Neural progenitor cell (in vitro differentiated cells): ENCODE measurements at places on chromosomes 2 and 18. TPM values are rescaled to one million over a fixed set of nuclear protein-coding genes. Genes with fewer than 3 reads are reported as not detected.

Gene POLR1B
- 20.1 and 20.5 TPM in 2 replicates for total RNA-seq

GRCh38 chr18:33957707-33958106 lies 267.0 kb downstream of the NOL4 start:
- no peak for DNase-seq

- DNase-seq = no peak
Measured at GRCh38 chr2:105872830-105873229, 128.1 kb downstream of the NCK2 start.

DNA sequence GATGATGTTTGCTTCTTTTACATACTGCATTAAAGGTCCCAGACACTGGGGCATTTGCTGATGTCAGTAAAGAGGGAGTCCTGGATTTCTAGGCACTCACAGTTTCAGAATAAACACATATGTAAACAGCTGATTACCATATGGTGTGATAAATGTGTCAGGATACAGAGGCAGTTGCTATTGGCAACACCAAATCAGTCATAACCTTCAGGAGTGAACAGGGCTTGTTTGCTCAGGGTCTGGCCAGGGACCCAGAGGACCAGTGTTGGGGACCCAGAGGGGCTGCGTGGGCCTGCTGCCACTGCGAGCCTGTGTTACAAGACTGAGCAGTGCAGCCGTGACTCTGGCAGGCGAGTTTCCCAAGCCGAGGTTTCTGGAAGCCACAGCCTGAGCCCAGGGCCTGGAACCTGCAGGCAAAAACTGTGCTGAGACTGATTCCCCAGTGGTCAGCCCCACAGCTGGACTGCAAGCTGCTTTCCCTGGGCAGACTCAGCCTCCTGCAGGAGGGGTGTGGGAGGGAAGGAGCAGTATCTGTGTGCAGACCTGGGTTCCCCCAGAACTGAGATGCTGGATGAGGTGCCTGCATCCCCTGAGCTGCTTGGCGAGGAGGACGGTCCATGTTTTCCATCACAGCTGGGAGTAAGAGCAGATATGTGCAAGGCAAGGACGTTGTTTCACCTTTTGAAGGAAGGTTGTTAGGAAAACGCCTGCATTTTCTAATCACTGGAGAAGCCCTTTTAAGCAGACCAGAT lies 23.6 kb downstream of the ASAP2 start:
- DNase-seq = no peak

Gene EFHD1
- total RNA-seq = 5.9 and 7.0 TPM in 2 replicates

DNA sequence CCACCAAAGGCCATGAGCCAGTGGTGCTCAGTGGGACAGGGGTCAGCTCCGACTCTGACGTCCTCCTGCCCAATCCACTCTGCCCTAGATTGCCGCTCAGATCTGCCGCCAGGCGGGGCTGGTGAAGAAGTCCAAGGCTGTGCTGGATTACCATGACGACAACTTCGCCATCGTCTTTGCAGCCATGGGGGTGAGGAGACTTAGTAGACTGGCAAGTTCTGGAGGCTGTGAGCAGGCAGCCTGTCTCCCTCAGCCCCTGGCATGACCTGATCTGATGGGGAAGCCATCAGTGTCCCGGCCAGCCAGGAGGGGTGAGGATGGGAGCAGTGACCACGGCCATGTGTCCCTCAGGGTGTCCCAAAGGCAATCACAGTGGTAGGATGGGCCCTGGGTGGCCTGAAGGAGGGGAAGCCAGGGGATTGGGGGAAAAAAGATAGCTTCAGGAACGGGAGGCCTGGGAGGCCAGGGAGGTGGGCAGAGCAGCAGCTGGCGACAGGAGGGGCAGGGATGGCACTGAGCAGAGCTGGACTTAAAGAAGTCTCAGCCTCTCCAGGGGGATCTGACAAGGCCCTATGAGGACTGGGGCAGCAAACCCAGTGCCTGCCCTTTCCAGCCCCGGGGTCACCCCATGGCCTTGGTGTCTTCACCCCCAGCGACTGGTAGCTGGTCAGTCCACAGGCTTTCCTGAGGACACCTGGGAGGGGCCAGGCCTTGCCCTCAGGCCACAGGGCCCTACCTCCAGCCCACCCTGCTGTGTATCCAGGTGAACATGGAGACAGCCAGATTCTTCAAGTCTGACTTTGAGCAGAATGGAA lies 17.4 kb upstream of the ANKRD53 start:
- no peak for DNase-seq

- no peak for DNase-seq
Measured at GRCh38 chr2:166321076-166321475, 54.7 kb downstream of the SCN9A start.

Gene TMEM178A
- 11.8 and 19.2 TPM in 2 replicates for total RNA-seq

- DNase-seq = no peak
Measured at GRCh38 chr2:20999906-21000645, 43.8 kb downstream of the APOB start.

DNA sequence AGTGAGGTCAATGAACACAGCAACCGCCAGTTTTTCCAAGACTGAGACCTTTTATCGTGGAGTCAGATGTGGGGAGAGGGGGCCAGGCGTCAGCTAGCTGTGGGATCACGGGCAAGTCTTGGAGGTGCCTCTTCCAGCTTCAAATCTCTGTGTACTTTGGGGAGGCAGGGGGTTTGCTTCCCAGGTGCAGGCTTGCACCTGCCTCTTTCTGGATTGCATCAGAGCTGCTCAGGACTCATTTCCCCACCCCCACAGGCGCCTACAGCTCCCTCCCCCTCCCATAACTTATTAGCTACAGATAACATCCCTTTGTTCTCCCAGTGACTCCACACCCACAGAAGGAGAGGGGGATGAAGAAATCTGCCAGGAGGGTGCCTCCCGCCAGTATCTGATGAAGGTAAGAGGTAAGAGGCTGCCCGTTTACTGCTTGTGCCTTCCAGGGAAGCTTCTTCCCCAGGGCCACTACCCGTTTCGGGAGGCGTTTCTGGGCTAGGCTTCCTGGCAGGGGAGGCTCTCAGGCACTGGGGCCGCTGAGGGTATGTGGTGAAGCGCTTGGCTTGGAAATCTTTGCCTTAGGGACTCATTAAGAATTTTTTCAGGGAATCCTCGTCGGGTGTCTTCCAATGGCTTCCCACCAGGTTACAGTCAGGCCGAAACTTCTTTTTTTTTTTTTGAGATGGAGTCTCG lies 18.8 kb upstream of the MRPL33 start:
- DNase-seq = peak; percentile 39

Gene POTEJ
- total RNA-seq = 0.21 TPM in 1 of 2 replicates, not detected in the other

- no peak for DNase-seq
Measured at GRCh38 chr2:134023854-134024253, 230.0 kb upstream of the MGAT5 start.

GRCh38 chr2:45741161-45741850 lies 89.8 kb downstream of the PRKCE start:
- no peak for DNase-seq

DNA sequence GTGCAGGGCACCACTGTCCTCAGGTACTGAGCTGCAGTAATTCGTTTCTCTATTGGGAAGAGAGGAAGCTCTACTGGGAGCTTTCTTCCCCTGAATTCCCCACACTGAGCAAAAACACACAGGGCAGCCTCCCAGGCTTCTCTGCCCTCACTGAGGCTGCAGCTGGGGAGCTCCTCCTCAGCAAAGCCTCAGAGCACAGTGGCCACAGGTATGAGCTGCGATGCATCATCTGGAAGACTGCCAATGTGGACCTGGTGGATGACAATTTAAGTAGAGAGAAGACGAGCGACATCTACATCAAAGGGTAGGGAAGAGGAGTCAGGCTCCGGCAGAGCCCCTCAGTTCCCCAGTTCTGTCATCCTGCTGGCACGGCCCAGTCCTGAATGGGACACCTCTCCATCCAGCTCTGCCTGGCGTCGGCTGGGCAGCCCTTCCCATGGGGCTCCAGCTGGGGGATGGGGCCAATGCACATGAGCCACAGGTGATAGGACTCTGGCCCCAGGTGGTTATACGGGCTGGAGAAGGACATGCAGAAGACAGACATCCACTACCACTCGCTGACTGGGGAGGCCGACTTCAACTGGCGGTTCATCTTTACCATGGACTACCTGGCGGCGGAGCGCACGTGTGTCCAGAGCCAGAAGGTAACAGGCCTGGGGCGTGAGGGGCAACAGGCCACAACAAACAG lies 37.6 kb downstream of the LMAN2L start:
- no peak for DNase-seq

GRCh38 chr2:112920923-112921532 lies 10.1 kb downstream of the IL37 start:
- DNase-seq = no peak

Gene HOXD9
- not detected in 2 replicates for total RNA-seq

Gene TANC1
- 7.5 and 11.9 TPM in 2 replicates for total RNA-seq

DNA sequence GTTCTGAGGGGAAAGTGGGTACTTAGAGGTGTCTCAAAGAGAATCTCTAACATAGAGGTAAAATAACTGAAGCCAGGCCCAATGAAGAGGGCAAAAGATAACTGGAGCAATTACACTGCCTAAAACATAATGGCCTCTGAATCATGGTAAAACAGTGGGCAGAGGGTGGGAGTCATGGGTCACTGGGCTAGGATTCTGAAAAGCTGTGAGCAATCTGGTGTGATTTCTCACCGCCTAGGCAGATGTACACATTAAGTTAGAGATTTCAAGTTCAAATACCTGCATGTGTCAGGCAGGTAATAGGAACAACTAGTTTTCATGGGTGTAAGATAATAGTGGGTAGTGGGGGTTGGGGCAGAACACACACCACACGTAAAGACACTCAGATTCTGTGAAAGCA lies 45.6 kb downstream of the INSIG2 start:
- DNase-seq = no peak

DNA sequence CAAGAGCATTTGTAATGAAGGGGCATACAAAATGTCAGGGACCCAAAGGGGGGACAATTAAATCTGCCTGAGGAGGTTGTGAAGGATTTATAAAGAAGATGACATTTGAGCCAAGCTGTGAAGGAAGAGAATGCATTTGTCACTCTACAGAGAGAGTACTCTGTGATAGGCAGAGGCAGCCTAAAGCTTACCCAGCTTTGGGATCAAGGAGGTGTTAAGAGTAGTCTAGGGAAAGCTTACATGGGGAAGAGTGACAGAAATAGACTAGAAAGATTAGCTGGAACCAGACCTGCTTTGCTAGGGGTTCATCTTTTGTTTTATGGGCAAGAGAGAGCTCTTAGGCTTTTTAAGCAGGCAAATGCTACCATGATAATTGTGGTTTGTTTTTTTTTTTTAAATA lies 169.1 kb upstream of the CYP26B1 start:
- no peak for DNase-seq

Gene RNF125
- 4.4 and 10.2 TPM in 2 replicates for total RNA-seq

Gene SERPINB11
- not detected in 2 replicates for total RNA-seq

GRCh38 chr18:55647331-55647730 lies 59.3 kb upstream of the TCF4 start:
- DNase-seq = no peak

DNA sequence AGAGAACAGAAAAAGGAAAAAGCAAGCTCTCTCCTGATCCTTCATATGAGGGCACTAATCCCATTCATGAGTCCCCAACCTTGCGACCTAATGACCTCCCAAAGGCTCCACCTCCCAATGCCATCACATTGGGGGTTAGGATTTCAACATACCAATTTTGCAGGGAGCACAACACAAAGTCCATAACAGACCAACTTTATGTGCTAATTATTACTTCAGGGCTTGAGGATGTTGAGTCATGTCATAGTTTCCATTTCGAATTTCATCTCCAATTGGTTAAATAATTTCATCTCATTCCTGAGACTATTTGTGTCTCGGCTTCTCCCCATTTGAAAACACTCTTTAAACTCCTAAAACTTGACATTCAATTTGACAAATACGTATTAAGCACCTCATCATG lies 69.9 kb upstream of the KLF7 start:
- no peak for DNase-seq

GRCh38 chr2:239876948-239877289 lies 148.2 kb downstream of the NDUFA10 start:
- no peak for DNase-seq

- DNase-seq = no peak
Measured at GRCh38 chr2:231182513-231182899, 15.9 kb upstream of the ARMC9 start.

Gene CHAC2
- total RNA-seq = 3.6 and 4.5 TPM in 2 replicates

GRCh38 chr2:183993052-183993451 lies 605.3 kb upstream of the ZNF804A start:
- DNase-seq = no peak

Gene NT5C1B
- total RNA-seq = not detected in 2 replicates

Gene CIDEA
- not detected in 2 replicates for total RNA-seq

Gene C2orf66
- 0.15 and 0.43 TPM in 2 replicates for total RNA-seq

DNA sequence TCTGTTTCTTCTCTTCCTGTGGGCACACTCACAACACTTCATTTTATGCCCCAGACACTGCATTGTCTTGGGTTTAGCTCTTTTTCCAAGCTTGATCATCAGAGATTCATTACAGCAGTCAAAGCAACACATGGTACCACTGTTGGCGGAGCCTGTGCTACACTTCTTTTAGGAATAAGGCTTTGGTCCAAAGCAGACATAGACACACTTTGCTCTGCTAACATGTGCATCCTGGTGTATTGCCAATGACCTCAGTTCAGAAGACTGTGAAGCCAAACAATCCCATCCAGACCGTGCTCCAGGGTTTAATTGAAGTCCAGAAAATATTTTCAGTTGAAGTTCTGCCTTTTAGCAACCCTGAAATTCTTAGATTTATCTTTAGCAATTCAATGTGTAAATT lies 354.6 kb upstream of the RAB12 start:
- DNase-seq = no peak

- DNase-seq = no peak
Measured at GRCh38 chr2:169287666-169288065, 74.7 kb downstream of the LRP2 start.
